Calu3 (cell line): ENCODE measurements at places on chromosomes 1 and 21. TPM values are rescaled to one million over a fixed set of nuclear protein-coding genes. Genes with fewer than 3 reads are reported as not detected.

- no peak for DNase-seq
Observed at GRCh38 chr1:167105271-167106118, 11.6 kb downstream of the STYXL2 start.

DNA sequence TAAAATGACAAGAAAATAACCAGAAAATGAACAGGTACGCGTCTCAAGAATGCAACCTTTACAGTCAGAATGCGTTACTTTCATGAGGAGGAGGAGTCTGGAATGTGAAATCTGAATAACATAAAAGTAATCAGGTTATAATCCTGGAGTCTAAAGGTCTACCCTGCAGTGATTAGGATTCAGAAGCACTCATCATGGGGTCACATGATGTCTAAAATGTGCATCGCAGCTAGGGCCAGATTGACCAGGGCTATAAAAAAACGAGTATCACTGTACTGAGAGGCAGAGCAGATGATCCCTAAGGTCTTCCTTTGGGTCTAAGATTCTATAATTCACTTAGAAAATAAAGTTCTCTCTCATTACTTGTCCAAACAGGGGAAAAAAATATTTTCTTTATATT lies 7.4 kb downstream of the EIF2D start:
- no peak for DNase-seq

DNA sequence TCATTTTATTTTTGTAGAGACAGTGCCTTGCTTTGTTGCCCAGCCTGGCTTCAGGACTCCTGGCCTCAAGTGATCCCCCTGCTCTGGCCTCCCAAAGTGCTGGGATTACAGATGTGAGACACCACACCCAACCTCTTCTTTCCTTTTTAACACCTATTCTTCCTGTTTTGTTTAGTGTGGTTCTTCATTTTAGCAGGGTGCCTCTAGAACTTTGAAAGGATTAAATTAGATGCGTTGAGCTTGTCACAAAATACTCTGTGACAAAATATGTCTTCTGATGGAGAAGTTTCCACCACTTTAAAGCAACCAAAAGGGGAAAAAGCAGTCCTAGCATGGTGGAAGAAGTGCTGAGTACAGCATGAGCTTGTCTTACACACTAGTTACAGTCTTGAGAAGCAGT lies 42.0 kb downstream of the CDC14A start:
- no peak for DNase-seq

DNA sequence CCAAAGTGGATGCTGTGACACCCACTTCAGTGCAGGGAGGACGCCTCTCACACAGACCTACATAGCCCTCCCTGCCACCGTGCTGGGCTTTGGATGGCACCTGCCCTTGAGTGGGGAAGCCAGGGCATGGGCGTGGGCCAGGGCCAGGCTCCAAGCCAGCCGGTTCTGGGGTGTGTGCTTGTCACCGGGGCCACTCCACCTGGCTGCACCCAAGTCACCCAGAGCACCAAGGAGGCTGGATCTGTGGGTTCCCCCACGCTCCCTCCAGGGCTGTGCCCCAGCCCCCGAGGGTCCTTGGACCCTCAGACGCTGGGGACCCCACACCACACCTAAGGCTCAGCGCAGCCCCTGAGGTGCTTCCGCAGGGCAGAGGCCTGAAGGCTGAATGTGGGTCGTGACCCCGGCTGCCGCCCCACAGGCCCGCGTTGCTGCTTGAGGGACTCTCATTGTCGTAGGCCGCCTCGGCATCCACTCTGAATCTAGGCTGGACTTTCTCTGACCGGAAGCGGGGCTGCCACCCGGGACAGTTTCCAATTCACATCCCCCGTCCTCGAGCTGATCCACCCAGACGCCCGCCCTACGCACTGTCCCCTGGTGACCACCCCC lies 1.5 kb downstream of the MXRA8 start:
- no peak for DNase-seq

GRCh38 chr1:993379-993995 lies 6.4 kb downstream of the HES4 start:
- DNase-seq = no peak

- DNase-seq = no peak
Observed at GRCh38 chr1:247367786-247368422, 36.2 kb upstream of the ZNF496 start.

GRCh38 chr1:24043345-24044032 lies 63.4 kb upstream of the SRSF10 start:
- no peak for DNase-seq

The CYP4A22 gene
- not detected in 2 replicates for total RNA-seq

The TTLL10 gene
- total RNA-seq = 2.4 and 3.5 TPM in 2 replicates
